ENCODE measurements at places on chromosomes 2 and 18. TPM values are rescaled to one million over a fixed set of nuclear protein-coding genes. Genes with fewer than 3 reads are reported as not detected.

DNA sequence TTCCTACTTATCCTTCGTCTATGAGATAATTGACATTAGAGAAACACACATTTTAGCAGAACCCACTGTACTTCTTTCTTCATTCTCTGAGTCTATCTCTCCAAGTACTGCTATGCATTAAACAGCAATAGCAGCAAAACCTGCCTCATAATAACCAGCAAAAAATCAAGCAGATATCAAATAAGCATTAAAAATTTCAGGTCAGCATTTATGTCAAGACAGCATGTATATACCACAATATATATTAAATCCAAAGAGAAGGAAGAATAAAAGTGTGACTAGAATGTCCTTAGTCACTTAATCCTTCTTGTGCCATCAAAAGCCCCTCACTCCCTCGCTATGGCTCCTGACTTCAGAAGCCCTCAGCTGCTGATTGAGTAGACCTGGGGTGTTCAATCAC lies 131.3 kb downstream of the MGAT5 start:
- no peak for DNase-seq

DNA sequence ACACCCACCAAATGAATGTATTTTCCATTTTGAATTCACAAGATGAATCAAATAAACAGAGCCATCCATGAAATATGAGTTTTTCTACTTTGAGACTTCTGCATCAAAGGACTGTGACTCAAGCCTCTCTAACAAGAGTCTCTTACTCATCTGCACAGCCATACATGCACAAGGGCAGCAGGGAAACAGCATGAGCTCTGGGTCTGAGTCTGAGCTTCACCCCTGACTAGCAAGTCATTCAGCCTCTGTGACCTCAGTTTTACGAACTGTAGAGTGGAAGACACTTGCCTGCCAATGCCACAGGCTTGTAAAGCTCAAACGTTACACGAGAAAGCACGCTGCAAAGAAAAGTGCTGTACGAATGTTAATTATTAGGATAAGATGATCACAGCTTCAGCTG lies 42.9 kb downstream of the MREG start:
- DNase-seq, result no peak

- DNase-seq, result no peak
These were observed 15.4 kb downstream of the HK2 start for GRCh38 chr2:74849228-74849892.

DNA sequence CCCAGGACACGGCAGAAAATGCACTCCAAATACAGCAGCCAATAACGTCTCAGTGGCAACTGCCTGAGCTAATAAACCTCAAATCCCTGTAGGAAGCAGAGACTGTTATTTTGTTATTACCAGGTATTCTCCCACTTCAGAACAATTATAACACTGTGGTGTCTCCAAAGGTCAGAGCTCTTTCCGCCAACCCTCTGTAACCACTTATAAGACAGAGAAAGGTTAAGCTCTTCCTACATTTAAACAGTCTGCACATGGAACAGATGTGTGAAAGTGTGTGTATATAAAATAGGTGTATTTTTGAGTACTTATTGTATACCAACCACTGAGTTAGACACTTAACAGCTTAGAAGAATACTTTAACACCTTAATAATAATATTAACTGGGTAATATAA lies 64.1 kb downstream of the FBXO15 start:
- no peak for DNase-seq

GRCh38 chr18:23068570-23069310 lies 66.5 kb upstream of the CABLES1 start:
- no peak for DNase-seq

GRCh38 chr2:222064286-222064685 lies 234.5 kb downstream of the PAX3 start:
- no peak for DNase-seq

DNA sequence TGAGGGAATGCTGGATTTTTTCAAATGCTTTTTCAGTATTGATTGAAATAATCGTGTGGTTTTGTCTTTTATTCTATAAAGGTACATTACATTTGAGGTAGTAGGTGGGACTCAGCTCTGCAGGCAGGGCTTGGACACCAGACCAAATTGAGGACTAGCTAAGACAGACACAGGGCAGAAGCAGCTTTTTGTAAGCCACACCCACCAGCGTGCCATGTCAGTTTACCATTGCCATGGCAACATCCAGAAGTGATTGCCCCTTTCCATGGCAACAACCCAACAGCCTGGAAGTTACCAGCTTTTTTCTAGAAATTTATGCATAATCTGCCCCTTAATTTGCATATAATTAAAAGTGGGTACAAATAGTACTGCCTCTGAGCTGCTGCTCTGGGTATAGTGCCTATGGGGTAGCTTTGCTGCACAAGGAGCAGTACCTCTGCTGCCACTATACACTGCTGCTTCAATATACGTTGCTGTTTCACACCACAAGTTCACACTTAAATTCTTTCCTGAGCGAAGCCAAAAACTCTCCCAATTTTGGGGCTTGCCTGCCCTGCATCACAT lies 23.6 kb upstream of the VWA3B start:
- no peak for DNase-seq

DNA sequence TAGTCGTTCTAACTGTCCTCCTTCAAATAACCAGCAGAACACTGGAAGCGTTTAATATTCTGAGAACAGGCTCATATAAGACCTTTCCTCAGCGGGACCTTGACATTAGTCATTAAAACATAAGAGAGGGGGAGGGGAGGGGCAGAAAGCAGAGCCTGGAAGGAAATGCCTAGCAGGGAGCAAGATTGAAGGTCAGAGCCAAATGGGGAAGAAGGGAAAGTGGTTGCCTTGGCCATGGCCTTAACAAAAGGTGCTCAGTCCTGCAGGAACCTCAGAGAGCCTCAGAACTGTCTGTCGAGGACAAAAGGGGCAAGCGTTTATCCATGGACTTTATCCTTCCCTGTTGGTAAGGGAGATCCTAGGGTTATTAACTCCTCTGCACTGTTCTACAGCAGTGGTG lies 856 bp upstream of the PLA2R1 start:
- DNase-seq, result no peak

DNA sequence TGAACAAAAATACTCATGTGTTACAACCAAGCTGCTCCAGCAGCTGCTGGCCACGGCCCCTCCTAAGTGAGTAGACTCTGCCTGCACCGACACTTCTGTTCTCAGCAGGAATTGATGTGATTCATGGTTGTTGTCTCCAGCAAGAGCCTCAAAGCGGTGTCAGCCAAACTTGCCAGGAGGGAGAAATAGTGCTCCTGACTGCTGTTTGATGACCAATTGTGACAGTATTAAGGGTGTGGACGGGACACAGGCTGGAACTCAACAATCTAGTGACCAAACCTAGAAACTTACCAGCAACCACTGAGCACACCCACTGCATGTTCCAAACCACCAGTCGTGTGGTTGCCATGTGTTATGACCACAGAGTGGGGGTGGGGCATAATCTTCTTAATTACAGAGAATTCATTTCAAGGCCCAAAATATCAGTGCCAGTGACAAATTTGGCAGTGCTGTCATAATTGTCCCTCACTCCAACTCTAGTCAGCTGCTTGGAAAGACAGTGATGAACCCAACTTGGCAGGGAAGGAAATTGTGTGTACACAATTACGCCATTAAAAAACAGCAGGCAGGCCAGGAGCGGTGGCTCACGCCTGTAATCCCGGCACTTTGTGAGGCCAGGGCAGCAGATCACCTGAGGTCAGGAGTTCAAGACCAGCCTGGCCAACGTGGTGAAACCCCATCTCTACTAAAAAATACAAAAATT lies 30.4 kb downstream of the FBLN7 start:
- DNase-seq, result no peak

GRCh38 chr2:101759162-101759561 lies 61.7 kb downstream of the MAP4K4 start:
- peak; percentile 79 for DNase-seq

DNA sequence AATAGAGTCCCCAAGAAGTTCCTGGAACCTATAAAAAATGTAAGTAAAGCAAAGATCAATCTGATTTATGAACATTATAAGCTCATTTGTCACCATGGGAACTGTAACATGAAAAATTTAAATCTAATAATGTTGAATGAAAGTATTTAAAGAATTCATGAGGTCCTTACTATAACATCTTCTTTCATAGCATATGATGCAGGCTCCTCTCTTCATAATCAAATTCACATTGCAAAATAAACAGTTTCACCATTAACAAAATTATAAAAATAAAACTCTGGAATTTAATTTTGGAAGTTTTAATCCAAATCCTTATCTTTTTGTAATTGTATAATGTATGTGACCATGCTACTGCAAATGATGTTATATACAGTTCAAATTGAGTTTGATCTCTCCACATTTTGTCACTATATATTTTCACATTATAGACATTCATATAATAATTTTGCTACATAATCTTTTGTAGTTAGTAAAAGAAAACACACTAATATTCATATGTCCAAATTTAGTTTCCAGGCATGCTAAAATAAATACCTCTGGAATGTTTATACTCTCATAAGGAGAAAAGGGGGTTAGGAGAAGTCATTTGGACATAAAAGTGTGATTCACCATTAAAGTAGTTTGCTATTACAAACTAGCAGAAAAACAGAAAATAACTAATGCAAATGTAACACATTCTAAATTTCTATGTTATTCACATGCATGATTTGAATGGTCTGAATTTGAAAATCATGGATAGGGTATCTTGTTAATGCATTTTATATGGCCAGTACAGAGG lies 954.1 kb downstream of the DSC3 start:
- DNase-seq, result no peak

DNA sequence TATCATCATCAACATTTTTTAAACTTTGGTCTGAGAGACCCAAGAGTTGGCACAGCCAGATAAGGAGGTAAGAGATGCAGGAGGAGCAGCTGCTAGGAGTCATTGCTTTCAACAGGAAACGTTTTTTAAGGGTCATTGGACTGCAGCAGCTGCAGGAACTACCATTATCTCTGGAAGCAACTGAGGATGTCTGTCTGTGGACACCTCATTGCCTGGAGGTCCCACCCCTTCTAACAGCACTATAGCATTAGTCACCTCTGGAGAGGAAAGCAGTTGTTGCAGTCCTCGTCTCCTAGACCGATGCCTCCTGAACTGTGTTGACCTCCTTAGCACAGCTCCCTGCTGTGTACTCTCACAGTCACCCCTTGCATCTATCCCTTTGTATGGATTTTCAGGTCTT lies 21.5 kb upstream of the FSHR start:
- DNase-seq, result no peak

DNA sequence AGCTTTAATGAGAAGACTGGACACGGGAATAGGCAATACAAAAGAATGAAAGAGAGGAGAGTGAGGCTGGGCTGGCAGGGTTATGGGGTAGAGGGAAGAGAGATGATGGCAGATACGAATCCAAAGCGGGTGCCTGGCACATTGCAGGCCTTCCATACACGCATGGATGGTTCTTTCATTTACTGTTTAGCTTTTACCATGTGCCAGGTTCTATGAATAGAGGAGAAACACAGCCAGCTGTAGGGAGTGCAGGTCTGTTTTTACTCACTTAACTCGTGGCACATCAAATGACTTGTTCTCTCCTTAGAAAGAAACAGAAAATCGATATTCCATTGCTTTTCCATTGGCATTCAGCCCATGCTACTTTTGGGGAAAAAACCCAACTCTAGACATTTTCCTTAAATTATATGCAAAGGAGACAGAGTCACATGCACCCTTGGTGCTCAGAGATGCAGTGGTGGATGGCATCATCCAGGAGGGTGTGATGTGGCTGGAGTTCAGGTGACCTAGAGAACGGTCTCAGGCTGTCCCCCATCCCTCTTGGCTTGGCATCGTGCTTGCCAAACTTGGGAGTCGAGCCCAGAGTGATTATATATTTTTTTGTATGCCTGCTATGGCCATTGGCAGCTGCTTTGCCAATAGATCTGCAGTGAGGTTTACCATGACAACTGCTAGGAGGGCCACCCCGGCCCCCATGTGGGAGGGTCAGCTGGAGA lies 6.2 kb downstream of the LTBP1 start:
- DNase-seq, result no peak

DNA sequence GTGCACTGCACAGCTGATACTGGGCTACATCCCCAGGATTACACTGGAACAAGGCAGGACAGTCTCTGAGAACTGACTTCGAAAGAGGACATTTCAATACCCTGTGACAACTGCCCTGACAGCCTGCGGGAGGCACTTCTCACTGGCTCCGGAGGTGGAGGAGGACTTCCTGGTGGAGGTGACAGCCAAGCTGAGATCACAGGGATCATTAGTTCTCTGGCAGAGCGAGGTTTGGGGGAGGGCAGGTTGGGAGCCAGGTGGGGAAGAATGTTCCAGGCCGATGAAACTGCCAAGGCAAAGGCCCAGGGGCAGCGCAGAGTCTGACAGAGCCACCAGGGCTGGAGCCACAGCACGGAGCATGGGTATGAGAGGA lies 28.0 kb upstream of the NPAS2 start:
- no peak for DNase-seq

DNA sequence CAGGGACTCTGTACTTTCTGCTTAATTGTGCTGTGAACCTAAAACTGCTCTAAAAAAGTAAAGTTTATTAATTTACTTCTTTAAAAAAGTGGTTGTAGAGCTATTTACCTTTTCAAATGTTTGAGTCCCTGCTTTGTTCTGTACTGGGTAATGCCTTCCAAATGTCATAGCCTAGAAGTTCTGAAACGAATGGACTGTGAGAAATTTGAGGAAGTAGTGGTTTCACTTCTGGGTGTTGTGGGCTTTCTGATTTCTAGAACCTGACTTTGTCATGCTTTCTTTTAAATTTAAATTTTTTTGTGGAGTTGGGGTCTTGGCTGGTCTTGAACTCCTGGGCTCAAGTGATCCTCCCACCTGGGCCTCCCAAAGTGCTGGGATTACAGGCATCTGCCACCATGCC lies 44.6 kb downstream of the SMAD4 start:
- DNase-seq, result no peak

- DNase-seq, result no peak
These were observed 55.5 kb upstream of the HS6ST1 start for GRCh38 chr2:128374001-128374710.

Gene UGT1A5
- total RNA-seq, result not detected

Gene PCARE
- total RNA-seq, result not detected

Gene ALPI
- total RNA-seq, result not detected

Gene ALPP
- total RNA-seq, result not detected

Gene CCDC148
- total RNA-seq, result 1.2 TPM

Gene KCNG3
- total RNA-seq, result not detected

Gene ZCCHC2
- 14.8 TPM for total RNA-seq

Gene ALPG
- not detected for total RNA-seq

Gene SLC5A7
- not detected for total RNA-seq

Gene HDHD2
- 18.2 TPM for total RNA-seq

Gene ZNF514
- 4.1 TPM for total RNA-seq

Gene MAL
- total RNA-seq, result 63.8 TPM

Gene ABCB11
- not detected for total RNA-seq

Gene SANBR
- total RNA-seq, result 6.3 TPM

Gene RTP5
- not detected for total RNA-seq

Gene CXCR1
- total RNA-seq, result not detected

Gene TYMS
- total RNA-seq, result 65.6 TPM

Gene DES
- not detected for total RNA-seq

Gene CERKL
- total RNA-seq, result 0.40 TPM

Gene NDC80
- 35.1 TPM for total RNA-seq

Gene RIOK3
- total RNA-seq, result 24.4 TPM

Gene EPG5
- 13.6 TPM for total RNA-seq

Gene PAX8
- 109 TPM for total RNA-seq

Measured in epithelial cell of proximal tubule (primary cell).